Regular cardiac myocyte (primary cell): ENCODE measurements at places on chromosomes 5 and 9. TPM values are rescaled to one million over a fixed set of nuclear protein-coding genes. Genes with fewer than 3 reads are reported as not detected.

SPATA9 gene
- 0.38 and 0.85 TPM in 2 replicates for total RNA-seq

DDX4 gene
- total RNA-seq = 0.28 TPM in 1 of 2 replicates, not detected in the other

C9orf153 gene
- total RNA-seq = 0.19 and 0.56 TPM in 2 replicates

DOCK8 gene
- 0.19 and 0.56 TPM in 2 replicates for total RNA-seq

PCDHGA6 gene
- total RNA-seq = 1.5 and 3.1 TPM in 2 replicates

ALDH1B1 gene
- total RNA-seq = 30.2 and 48.3 TPM in 2 replicates

C7 gene
- 0.96 and 24.8 TPM in 2 replicates for total RNA-seq

GAS1 gene
- total RNA-seq = 3.8 and 29.3 TPM in 2 replicates

CSF2 gene
- total RNA-seq = 0.38 and 1.1 TPM in 2 replicates

GABRA1 gene
- not detected in 2 replicates for total RNA-seq

RANBP3L gene
- not detected in 2 replicates for total RNA-seq

UNC13B gene
- 29.6 and 30.3 TPM in 2 replicates for total RNA-seq

HAVCR1 gene
- 0.38 and 0.56 TPM in 2 replicates for total RNA-seq

C5orf63 gene
- total RNA-seq = 1.7 and 2.1 TPM in 2 replicates

TEX48 gene
- not detected in 2 replicates for total RNA-seq

PKD2L2 gene
- 0.38 TPM in 1 of 2 replicates, not detected in the other for total RNA-seq

CDC25C gene
- 1.1 and 9.0 TPM in 2 replicates for total RNA-seq

DPYSL3 gene
- 88.8 and 112 TPM in 2 replicates for total RNA-seq

FAM169A gene
- 0.19 and 0.28 TPM in 2 replicates for total RNA-seq

MBLAC2 gene
- 3.1 and 4.0 TPM in 2 replicates for total RNA-seq

CTXN3 gene
- not detected in 2 replicates for total RNA-seq

F12 gene
- total RNA-seq = 0.58 TPM in 1 of 2 replicates, not detected in the other

PCDHB5 gene
- 0.58 and 3.1 TPM in 2 replicates for total RNA-seq

SAPCD2 gene
- total RNA-seq = 0.85 and 10.4 TPM in 2 replicates

PRRX2 gene
- total RNA-seq = 3.9 and 4.6 TPM in 2 replicates

ARL10 gene
- 9.4 and 9.9 TPM in 2 replicates for total RNA-seq

DIPK1B gene
- total RNA-seq = 8.1 and 12.1 TPM in 2 replicates

GDA gene
- not detected in 2 replicates for total RNA-seq

EMB gene
- total RNA-seq = 13.5 and 15.9 TPM in 2 replicates

FAXDC2 gene
- total RNA-seq = 0.77 and 7.9 TPM in 2 replicates

SYK gene
- total RNA-seq = 0.28 TPM in 1 of 2 replicates, not detected in the other

STKLD1 gene
- 0.19 and 0.85 TPM in 2 replicates for total RNA-seq

TMOD1 gene
- total RNA-seq = under 0.01 and 0.28 TPM in 2 replicates

CBY3 gene
- not detected in 2 replicates for total RNA-seq

AGXT2 gene
- total RNA-seq = not detected in 2 replicates

IFNA13 gene
- total RNA-seq = not detected in 2 replicates

CFAP157 gene
- 0.28 TPM in 1 of 2 replicates, not detected in the other for total RNA-seq

UBE2D2 gene
- total RNA-seq = 53.9 and 54.7 TPM in 2 replicates

HDHD3 gene
- total RNA-seq = 5.0 and 11.8 TPM in 2 replicates

NFIB gene
- total RNA-seq = 28.9 and 60.0 TPM in 2 replicates

WNT8A gene
- not detected in 2 replicates for total RNA-seq

IL9 gene
- not detected in 2 replicates for total RNA-seq

PROB1 gene
- total RNA-seq = 1.1 and 1.2 TPM in 2 replicates

PCDHB4 gene
- total RNA-seq = under 0.01 and 0.85 TPM in 2 replicates

SGCD gene
- 0.77 and 0.85 TPM in 2 replicates for total RNA-seq

PDZD2 gene
- 0.28 and 0.58 TPM in 2 replicates for total RNA-seq

AK8 gene
- under 0.01 and 0.19 TPM in 2 replicates for total RNA-seq

UAP1L1 gene
- 5.9 and 16.1 TPM in 2 replicates for total RNA-seq

OR1L8 gene
- total RNA-seq = not detected in 2 replicates

PSD2 gene
- under 0.01 and 0.28 TPM in 2 replicates for total RNA-seq

HAVCR2 gene
- total RNA-seq = under 0.01 and 0.56 TPM in 2 replicates

FAM153A gene
- 0.56 TPM in 1 of 2 replicates, not detected in the other for total RNA-seq

ENHO gene
- 0.28 TPM in 1 of 2 replicates, not detected in the other for total RNA-seq

C5orf58 gene
- total RNA-seq = under 0.01 TPM in 1 of 2 replicates, not detected in the other
